ENCODE measurements at places on chromosomes 11 and 22.

- DNase-seq: no peak
Observed at GRCh38 chr11:125925247-125925740, 20.6 kb upstream of the VSIG10L2 start.

DNA sequence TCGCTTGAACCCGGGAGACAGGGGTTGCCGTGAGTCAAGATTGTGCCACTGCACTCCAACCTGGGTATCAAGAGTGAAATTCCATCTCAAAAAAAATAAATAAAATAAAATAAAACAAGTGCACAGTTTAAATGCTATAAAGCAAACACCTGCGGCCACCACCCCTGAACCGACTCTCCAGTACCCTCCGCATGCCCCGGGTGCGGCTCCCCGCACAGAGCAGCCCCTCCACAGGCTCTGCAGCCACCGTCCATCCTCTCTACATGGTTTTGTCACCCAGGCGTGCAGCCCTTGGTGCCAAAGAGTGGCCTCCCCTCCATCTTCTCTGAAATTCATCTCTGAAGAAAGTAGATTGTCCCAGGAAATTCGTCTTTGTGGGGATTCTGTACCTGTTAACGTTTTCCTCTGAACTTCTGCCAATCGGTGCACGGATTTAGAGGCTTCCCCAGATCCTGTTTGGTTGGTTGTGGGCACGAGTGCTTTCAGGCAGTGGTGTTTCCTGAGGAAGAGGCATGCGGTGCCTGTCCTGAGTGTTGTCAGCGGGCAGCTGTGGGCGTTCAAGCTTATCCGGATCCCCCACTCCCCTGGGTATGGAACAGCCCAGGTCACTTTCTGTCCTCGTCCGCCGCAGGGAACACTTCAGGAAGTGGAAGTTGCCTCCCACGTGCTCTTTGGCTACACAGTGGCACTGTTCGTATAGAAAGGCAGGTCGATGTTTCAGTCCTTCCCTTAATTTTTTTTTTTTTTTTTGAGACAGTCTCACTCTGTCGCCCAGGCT, 4.1 kb downstream of the MIOX start:
- DNase-seq: no peak

DNA sequence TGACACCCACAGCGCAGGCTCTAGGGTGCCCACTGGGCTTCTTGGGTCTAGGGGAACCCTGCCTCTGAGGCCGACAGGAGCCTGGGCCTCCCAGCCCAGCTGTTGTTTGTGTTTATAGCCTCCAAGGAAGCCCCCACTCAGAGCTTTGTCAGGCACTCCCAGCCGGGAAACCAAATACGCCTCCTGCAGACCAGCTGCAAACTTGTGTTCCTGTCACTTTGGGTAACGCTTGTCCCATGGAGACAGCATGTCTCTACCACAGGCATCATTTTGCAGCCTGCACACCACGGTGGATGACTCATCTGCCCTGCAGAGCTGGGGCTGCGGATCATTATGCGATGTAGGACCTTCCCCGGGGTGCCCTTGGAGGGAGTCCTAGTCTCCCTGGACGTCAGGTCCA, 40.6 kb upstream of the CRYBB3 start:
- no peak for DNase-seq

DNA sequence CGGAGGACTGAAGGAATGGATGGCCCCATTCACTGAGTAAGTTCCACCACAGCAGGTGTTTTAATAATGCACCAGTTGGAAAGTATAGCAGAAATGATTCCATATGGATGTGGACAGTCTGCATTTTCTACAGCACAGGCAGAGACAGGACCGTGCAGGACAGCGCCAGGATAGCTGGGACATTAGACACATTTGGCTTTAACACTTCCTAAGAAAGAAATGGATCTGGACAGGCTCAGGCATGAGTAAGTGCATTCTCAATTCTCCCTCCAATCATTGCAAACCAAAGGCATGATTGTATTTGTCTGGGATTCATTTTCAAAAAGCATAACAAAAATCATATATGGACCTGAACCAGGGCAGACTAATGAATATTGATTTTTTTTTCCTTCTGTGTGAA, 233.0 kb upstream of the POU2AF2 start:
- DNase-seq: no peak

DNA sequence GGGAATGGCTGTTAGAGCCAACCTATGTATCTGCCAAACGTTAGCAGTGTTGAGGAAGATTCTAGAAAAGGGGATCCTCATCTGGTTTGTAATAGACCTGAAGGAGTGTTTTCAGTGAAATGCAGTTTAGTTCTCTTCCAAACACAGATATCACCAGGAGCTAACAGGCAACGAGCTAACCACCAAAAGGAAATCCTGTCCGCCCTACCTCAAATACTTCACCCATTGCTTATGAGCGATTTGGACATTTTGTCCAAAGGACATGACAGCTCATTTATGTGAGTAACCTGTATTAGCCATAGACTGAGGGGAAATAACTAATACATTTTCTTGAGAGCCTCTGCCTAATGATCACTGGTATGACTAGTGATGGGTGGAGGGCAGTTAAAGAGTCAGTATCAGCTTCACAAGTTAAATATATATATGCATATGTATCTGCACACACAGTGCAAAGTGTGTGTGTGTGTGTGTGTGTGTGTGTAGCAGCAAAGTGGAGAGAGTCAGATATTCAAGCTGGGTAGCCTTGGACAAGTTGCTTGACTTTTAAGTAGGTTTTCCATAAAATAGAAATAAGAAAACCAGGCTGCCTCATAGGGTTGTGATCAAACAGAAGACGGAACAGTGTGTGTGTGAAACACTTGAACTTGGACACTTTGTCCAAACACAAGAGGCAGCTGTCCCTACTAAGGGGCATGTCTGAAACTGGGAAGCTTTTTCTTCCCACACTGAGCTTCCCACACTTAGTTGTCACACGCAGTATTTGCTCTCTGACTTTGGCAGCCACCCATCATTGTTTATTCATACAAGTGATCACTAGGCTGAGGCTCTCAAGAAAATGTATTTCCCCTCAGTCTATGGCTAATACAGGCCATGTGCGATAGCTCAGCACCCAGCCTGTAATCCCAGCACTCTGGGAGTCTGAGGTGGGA, 940 bp upstream of the C11orf91 start:
- DNase-seq: peak; percentile 81

DNA sequence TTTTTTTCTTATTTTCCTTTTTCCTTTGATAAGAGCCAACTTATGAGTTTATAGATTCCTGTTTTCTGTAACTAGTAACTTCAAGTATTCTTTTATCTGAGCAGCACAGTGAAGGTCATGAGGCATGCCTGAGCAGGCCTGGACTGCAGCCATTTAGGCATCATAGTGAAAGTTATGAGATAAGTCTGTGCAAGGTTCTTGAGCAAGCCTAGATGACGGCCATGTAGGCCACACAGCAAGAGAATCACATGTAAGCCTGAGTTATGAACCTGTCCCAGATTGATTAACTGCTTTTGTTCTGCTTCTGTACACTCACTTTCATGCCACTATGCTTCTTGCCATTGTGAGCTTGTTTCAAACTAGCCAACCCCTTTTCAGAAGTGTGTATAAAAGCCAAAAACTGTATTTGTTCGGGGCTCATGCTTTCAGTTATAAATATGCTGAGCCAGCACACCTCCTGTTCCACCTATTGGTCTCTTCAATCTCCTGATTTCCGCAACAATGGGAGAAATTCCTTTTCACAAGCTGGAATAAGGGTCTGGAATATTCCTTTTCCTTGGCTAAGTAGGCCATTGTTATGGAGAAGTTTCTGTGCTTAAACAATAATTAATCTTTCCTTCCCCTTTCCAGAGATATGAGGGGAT, 745.7 kb downstream of the FAM181B start:
- DNase-seq: peak; percentile 33
